ENCODE measurements at places on chromosomes 7 and 10.

- no peak for DNase-seq
Measured at GRCh38 chr7:66899552-66900280, 21.3 kb upstream of the TMEM248 start.

- DNase-seq: no peak
Measured at GRCh38 chr10:110881247-110881646, 9.5 kb downstream of the PDCD4 start.

DNA sequence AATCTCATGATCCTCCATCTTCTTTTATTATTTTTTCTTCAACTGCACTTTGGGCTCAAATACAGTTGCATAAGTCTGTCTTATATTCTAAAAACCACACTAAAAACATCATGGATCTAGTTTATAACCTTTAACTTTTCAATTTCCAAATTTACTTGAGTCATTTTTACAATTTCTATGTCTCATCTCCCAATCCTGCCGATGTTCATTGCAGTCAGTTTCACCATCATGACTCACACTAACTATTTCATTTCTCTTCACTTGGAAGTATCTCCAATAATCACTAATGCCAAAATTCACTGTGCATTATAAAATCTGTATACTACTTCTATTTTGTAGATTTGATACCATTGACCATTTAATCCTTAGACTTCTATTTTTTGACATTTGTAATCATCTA lies 806.9 kb upstream of the SORCS1 start:
- no peak for DNase-seq

- no peak for DNase-seq
Measured at GRCh38 chr10:11763501-11763861, 21.3 kb downstream of the ECHDC3 start.

DNA sequence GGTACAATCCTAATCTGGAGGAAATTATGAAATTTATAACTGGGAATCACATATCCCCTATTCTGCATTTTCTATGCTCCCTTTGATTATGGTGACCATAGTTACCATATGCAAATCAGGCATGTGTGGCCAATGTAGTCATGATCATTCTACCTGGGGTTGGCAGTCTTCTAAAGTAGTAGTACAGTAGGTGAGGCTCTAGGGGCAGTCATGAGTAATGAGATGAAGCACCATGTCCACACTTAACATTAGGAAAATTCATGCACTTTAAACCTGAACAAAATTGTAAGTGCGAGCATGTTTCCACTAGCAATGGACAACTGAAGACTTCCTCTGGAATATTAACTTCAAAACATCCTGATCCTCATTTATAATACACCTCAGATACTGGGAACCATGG lies 545.9 kb downstream of the SUGCT start:
- no peak for DNase-seq

- DNase-seq: no peak
Measured at GRCh38 chr10:88194961-88195367, 331.5 kb downstream of the PTEN start.

DNA sequence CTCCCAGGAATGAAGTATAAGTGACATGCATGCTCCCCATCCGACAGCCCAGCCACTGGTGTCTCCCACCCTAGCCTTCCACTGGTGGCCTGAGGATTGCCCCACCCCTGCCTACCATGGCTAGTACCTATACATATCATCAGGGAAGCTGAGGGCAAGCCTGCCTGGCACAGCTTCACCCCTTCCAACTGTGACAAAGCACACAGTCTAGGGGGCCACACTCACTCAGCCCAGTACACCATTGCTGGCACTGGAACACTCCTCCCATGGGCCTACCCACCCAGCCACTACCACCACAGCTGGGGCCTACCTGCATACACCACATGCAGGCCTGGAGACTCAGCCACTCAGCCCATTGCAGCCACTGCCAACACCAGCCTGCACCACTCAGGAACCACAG lies 393.1 kb upstream of the STEAP1 start:
- no peak for DNase-seq

DNA sequence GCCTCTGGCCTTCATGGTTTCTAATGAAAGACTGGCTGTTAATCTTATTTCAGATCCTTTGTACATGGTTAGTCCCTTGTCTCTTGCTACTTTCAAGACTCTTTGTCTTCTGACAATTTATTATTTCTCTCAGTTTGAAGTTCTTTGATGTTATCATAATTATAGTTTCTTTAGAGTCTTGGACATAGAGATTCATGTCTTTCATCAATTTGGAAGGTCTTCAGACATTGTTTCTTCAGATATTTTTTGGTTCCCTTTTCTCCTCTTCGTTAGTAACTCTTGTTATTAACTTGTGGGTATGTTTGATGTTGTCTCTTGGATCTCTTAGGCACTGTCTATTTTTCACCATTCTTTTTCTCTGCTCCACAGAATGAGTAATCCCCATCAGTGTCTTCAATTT lies 8.7 kb downstream of the ZNF37A start:
- DNase-seq: no peak

DNA sequence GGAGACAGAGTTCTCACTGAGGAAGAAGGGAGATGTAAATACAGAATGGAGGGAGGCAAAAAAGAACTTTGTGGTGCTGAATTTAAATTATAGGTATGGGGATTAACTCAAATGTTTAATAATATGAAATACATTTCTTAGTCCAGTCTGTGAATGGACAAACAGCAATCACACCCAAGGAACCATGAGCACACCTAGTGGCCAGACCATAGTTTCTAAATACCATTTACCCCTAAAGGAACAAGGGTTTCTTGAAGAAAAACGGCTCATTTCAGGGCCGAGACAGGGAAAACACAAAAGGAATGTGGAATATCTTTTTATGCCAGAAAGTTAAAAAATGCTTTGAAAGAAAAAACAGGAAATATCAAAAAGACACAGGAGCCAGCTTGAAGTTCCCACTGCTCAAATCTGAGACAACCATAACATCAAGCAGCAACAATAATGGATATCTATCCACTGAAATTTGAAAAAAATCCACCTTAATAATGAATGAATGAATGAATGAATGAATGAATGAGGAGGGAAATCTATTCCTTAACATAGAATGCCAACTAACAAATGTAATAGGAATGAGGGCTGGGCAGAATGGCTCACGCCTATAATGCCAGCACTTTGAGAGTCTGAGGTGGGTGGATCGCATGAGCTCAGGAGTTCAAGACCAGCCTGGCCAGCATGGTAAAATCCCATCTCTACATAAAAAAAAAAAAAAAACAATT lies 8.6 kb downstream of the IPMK start:
- DNase-seq: no peak

GRCh38 chr10:28360175-28360574 lies 57.3 kb upstream of the MPP7 start:
- no peak for DNase-seq

DNA sequence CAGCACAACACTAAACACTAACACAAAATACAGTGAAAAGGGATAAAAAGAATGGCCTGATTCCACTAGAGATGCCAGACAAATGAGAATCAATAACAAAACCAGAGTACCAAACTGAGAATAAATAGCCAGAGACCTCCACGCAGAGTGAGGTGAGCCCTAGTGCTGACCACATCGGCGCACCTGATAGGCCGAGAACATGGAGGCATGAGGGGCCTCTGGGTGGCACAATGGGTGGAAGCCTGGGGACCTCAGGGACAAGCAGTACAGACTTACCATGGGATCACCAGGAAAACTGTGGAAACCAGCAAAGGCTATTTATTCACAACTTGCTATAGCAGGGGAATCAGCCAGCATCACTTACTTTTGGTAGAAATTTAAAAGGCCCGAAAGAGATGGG lies 1.8 kb upstream of the CSGALNACT2 start:
- no peak for DNase-seq

DNA sequence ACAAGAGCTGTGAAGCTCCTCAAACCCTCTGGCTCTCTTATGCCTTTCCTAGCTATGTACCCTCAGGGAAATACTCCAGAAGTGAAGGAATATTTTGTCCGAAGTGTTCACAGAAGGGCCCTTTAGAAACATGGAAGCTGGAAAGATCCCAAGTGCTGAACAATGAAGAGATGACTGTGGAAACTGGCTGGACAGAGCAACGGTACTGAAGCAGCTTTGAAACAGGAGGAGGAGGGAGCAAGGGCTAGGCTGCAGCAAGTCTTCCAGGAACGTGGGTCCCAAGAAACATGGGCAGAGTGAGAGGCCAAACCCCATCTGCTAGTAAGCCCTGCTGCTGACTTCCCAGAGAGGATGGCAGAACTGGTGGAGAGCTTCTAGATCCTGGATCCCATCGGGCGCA lies 3.0 kb upstream of the PSAP start:
- no peak for DNase-seq

DNA sequence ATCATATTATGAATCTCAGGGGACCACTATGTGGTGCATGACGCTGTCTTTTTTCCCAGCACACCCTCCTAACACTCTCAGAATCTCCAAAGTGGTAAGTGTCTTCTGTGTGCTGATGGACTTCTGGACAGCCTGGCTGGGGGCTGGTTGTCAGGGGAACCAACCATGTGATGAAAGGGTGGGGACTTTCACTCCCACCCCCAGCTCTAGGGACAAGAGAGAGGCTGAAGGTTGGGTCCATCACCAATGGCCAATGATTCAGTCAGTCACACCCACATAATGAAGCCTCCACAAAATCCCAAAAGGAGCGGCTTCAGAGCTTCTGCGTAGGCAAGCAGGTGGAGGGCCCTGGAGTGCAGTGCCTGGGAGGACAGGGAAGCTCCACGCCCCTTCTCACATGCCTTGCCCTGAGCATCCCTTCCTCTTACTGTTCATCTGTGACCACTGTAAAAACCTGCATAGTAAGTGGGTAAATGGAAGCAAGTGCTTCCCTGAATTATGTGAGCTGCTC lies 44.6 kb downstream of the RASGEF1A start:
- no peak for DNase-seq

- no peak for DNase-seq
Measured at GRCh38 chr7:158816271-158816670, 13.0 kb downstream of the ESYT2 start.

DNA sequence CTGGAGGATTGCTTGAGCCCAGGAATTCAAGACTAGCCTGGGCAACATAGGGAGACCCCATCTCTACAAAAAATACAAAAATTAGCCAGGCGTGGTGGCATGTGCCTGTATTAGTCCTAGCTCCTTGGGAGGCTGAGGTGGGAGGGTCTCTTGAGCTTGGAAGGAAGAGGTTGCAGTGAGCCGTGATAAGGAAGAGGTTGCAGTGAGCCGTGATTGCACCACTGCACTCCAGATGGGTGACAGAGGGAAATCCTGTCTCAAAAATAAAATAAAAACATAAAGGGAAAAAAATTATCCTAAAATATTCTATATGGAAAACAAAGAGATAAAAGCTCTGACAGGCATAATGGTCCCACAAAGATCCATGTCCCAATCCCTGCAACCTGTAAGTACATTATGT lies 87.9 kb upstream of the KAT6B start:
- DNase-seq: no peak

DNA sequence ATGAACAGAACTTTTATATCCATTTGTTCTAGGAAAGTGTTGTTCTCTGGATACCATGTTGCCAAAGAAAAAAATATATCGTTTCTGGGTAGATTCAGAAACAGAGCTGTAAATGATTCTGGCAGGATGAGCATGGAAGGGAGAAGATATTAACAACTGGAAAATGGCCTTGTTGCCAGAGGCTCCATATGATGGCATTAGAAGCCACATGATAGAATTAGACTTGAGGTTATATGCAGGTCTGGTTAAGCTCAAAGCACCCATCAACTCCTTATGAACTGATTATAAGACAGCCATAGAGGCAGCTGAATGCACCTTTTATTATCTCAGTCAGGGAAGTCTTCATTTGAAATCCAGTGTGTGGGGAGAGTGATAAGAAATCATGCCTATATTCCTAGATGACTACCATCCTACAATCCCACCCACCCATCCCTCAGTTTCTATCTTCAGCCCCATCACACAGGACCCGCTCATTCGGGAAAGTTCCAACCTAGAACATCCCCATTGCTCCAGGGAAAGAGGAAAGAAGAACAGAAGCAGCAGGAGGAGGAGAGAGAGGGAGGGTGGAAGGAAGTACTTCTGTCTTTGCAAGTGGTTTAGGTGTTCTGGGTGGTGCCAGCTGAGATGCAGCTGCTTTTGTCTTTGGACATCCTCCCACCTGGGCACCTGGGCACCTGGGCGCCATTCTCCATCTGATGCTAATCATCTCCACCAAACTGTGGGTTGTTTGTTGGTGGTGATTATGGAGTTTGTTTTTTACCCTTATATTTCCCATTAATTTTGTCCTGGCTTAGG lies 25.5 kb upstream of the TRIL start:
- DNase-seq: no peak

DNA sequence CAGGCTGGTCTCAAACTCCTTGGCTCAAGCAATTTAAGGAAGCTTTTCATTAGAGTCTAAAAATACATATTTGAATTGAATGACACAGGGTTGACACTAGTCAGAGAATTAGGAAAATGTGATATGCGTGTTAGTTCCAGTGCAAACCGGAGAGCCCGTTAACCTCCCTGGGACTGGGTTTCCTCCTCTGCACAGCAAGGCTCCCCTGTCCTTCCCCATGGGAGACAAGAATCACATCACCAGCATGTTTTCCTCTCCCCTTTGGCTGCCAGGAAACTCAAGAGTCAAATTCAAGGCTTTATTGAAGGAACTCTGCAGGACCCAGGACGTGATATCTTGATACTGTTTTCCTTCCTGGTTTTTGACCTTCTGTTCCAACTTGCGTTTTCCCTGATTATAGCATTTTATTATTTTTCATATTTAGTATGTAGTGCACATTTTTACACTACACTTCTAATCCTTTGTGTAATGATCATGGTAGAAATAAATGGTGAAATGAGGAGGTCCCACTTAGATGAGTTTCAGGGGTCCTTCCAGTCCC lies 24.9 kb downstream of the GSTO2 start:
- DNase-seq: no peak

DNA sequence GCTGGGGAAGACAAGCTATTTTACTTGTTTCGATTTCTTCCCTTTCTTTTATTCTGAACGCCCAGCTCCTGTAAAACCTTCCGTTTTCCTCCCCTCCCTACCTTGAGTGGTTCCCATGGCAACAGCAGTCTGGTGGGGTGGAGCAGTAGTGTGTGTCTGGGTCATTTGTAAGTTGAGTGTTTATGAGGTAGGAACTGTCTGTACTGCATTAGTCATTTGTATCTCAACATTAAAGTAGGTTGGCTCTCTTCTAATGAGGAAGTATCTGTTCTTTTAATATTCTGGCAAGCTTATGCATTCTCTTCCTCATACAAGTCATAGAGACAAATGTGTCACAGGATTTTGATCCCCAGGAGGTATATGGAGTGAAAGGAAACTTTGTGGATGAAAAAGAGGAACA lies 85.3 kb upstream of the CCDC6 start:
- no peak for DNase-seq

- DNase-seq: no peak
Measured at GRCh38 chr7:47088329-47089067, 493.4 kb downstream of the TNS3 start.

- no peak for DNase-seq
Measured at GRCh38 chr7:142833174-142834048, 21.5 kb upstream of the EPHB6 start.
